ENCODE measurements at places on chromosomes 3 and 15.

DNA sequence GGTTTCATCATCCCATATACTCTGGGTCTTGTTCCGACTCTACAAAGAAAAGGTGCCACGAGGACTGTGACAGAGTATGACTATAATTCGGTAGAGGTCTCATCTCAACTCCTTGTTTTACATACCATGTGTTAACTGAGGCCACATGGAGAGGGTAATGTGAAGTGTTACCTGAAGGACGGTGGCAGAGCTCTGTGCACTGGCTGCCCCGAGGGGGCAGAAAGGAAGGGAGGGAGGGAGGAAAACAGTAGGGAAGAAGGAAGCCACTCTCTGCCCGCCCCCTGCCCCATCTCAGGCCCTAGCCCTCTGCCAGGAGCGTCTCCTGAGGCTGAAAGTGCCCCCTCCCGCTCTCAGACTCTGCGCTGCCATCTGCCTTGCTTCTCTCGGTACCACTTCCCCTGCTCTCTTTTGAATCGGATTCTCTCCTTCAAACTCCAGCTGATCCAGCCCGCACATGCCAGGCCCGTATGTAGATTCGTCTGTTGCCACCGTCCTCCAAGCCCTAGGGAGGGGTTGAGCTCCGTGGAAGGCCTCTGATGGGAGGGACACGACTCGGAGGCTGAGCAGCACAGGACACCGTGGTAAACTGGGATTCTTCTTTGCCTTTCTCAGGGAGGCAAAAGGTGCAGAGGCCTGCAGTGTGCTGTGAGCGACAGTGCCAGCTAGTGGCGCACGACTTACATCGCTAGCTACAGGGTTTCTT, 70.5 kb upstream of the ATP10A start:
- peak; percentile 73 for DNase-seq

GRCh38 chr15:30042556-30042955, 40.2 kb upstream of the GOLGA8J start:
- DNase-seq = no peak

DNA sequence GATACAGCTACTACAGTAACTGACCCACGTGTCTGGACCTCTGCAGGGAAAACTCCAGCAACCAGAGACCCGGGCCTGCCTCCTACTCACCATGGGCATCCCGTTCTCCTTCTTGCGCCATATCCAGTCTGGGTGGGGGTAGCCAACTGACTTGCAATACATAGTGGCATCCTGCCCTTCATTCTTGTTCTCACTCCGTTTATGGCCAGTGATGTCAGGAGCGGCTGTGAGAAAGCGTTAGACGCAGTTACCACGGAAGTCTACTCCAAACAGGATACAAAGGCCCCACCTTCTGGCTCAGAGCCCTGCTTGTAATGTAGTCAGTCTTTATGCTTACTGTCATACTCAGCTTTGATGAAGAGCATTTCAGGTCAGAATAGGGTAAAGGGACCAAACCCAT, 59.6 kb downstream of the NPTN start:
- no peak for DNase-seq

- DNase-seq = no peak
Measured at GRCh38 chr3:15438983-15439382, 11.6 kb downstream of the EAF1 start.

- DNase-seq = no peak
Measured at GRCh38 chr3:43465109-43465508, 156.7 kb downstream of the ANO10 start.

GRCh38 chr3:148218222-148218621, 479.5 kb upstream of the AGTR1 start:
- no peak for DNase-seq

GRCh38 chr15:25860885-25861866, 2.0 kb downstream of the ATP10A start:
- DNase-seq = peak; percentile 25

- DNase-seq = no peak
Measured at GRCh38 chr3:46624975-46625490, 12.7 kb downstream of the FAM240A start.

GRCh38 chr3:173501931-173502489, 104.5 kb downstream of the NLGN1 start:
- DNase-seq = no peak

DNA sequence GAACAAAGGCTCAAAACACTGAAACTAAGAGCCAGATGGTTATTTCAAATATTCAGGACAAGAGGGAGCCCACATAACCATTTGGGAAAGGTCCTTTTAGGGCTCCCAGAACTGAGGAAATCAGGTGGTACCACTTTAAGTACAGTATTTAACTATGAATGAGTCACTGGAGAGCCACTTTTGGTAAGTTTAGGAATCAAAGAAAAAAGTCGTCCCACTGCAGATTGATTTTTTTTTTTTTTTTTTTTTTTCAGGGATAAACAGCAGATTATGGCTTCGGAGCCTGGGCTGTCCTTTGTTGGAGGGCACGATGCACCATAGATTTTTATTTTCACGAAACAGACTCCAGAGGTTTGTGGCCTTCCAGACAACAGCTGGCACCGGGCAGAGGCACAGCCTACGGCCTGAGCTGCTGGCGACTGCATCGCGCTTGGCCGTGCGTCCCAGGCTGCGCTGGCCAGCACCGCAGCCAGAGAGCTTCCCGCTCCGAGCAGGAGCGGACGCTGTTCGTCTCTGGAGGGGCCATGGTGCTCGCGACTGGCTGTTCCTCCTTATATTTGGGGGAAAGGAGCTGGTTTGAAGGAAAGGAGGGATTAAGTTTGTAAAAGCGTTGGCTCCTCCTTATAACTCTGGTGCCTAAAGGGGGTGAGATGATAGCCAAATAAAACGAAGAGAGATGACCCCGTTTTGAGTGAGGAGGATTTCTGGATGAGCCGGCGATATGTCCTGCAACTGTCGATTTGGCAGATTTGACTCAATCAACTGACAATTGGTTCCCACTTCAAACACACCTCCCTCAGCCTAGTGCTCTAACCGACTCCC, 152.9 kb upstream of the GOLIM4 start:
- DNase-seq = no peak

- no peak for DNase-seq
Measured at GRCh38 chr3:94794563-94794962, 731.7 kb downstream of the NSUN3 start.

DNA sequence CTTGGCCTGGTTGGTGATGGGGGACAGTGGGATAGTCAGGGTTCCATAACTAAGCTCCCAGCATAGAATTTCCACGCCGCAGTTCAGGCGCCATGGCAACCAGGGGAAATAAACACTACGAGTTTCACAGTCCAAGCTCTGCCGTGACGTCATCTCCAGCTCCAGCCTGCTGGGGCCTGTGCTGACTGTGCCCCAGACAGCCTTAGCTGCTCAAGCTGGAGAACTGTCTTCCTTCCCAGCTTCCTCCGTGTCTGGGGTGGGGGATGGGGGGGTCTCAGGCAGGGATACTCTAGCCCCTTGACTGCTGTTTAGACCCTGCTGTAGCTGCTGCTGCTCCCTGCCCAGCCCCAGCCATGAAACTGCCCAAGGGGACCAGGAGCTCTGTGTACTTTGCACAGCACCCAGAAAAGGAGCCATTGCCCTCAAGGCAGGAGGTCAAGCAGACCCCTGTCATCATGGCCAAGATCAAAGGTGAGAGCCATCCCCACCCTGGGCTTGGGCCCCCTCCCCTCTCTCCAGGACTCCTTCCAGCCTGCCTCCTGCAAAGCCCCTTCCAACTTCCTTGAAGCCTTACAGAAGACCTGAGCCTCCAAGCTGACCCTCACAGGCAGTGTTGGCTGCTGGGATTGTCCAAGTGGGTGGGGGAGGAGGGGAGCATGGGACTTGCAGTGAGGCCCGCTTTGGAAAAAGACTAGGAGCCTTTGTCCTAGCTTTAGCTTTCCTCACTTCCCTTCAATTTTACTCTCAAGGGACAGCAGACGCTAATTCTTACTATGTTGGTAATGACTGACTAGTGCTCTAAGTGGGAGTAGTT, 11.4 kb upstream of the CSPG4 start:
- DNase-seq = no peak

GRCh38 chr3:57160765-57161538, 4.2 kb downstream of the IL17RD start:
- no peak for DNase-seq
